ENCODE measurements at places on chromosomes 11 and 22.

DNA sequence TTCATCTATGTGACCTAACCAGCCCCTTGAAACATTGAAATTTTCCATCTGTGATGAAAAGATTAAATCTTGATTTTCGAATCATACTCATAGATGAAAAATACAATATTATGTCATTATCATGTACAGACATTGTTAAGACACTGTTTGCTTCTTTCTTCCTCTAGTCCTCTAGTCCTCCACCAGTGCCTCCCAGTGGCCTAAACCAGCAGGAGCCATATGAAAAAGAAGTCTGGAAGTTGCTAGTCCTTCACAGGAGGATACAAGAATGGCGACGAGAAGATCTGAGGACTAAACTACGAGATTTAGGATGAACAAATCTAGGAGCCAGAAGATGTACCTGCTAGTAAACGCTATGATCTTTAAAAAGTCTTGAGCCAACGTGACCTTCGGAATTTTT lies 134.1 kb downstream of the SLC17A6 start:
- no peak for DNase-seq

GRCh38 chr11:67276781-67277230 lies 10.5 kb downstream of the GRK2 start:
- DNase-seq: no peak

DNA sequence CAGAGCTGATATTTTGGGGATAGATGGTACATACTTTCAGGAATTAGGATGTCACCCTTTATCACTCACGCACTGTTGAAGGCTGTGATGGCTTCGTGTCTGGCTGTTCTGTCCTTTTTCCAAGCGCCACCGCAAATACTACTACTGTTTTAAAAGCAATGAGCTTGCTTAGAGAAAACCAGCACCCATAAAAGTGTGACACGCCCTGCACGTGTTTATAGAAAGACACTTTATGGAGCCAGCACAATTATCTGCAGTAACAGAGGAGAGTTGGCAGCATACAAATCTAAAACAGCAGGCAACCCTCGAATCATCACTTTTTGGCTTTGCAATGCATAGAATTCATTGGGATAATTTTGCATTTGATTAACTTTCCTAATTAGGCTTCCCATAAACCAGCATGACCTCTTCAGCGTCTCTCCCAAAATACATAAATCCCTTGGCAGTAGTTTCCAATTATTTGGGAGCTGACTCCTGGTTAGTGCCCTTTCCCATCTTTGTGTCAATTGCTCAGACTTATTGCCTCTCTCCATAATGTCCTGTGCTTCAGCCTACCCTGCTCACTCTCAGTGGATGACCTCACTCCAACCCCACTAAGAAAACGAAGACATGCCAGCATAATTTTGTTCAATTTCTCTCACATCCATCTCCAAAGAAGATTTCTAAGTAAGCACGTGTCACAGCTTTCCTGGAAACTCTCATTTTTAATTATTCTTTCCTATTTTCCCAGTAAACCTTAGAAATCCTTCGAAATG lies 118.7 kb upstream of the LARGE1 start:
- no peak for DNase-seq

DNA sequence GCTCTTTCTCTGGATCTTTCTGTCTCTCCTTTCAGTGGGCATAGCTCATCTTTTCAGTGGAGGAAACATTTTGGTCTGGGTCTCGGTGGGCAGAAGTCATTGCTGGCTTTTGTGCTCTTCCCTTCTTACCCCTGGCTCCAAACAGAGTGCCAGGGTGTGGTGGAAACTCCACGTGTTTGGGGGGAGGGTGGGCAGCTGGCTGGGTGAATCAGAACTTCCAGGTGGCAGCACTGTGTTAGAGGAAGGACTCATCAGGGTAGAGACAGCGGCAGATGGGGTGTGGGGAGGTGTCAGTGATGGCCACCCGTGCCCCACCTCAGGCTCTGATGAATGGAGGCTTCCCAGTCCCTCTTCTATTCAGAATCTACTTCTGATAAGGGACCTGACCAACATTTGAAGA lies 114.0 kb downstream of the GRIK4 start:
- DNase-seq: no peak

DNA sequence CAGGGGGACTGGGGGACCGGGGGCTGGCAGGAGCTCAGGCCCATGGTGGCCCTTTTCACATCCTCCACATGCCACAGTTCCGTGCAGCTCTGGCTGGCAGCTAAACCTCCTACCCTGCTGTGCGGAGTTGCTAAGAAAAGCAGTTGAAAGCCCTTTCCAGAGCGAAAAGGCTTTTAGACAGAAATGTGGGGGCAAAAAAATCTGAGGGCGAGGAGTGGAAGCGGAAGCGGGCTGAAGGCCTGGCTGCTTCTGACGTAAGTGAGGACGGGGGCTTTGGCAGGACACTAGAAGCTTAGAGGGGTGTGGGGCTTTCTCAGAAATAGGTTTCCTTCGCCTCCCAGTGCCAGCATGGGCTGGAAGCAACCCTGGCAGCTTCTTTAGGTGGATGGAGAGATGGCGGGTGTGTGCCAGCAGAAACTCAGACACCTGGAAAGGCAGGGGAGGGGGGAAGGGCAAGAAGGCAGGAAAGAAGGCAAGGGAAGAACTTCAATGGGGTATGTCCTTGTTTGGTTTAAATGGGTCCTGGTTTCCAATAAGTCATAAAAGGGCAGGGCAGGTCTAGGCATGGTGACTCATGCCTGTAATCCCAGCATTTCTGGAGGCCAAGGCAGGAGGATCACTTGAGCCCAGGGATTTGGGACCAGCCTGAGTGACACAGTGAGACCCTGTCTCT lies 11.2 kb upstream of the DGKZ start:
- no peak for DNase-seq

- DNase-seq: no peak
Observed at GRCh38 chr22:17629173-17629489, 582 bp upstream of the ATP6V1E1 start.

- DNase-seq: no peak
Observed at GRCh38 chr11:44366741-44367140, 56.8 kb upstream of the ALX4 start.

- DNase-seq: no peak
Observed at GRCh38 chr11:118106789-118107335, 20.1 kb upstream of the SMIM35 start.

DNA sequence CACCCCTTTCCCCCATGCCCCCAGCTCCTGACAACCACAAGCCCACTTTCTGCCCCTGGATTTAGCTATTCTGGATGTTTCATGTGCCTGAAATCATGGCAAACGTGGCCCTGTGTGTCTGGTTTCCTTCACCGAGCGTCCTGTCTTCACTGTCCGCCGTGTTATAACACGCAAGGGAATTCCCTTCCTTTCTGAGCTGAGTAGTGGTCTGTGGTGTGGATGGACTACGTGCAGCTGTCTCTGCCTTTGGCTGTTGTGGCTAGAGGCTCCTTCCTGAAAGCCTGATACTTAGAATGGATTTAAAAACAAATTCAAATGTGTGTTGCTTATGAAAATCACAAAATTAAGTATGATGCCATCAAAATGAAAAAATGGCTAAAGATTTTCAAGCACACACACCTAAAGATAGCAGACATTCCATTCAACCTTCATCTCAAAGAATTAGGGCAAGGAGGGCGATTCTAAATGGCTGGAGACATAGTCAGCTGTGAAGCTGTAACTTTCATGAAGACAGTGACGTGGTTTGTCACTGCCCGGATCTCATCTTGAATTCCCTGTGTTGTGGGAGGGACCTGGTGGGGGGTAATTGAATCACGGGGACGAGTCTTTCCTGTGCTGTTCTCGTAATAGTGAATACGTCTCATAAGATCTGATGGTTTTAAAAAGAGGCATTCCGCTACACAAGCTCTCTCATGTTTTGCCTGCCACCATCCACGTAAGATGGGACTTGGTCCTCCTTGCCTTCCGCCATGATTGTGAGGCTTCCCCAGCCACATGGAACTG lies 30.5 kb downstream of the KCNQ1 start:
- no peak for DNase-seq

GRCh38 chr11:59479906-59480305 lies 6.8 kb downstream of the OR4D10 start:
- DNase-seq: no peak

GRCh38 chr22:29152954-29153719 lies 52.6 kb upstream of the EMID1 start:
- DNase-seq: no peak

- DNase-seq: no peak
Observed at GRCh38 chr11:47109051-47109726, 67.5 kb downstream of the ARFGAP2 start.

DNA sequence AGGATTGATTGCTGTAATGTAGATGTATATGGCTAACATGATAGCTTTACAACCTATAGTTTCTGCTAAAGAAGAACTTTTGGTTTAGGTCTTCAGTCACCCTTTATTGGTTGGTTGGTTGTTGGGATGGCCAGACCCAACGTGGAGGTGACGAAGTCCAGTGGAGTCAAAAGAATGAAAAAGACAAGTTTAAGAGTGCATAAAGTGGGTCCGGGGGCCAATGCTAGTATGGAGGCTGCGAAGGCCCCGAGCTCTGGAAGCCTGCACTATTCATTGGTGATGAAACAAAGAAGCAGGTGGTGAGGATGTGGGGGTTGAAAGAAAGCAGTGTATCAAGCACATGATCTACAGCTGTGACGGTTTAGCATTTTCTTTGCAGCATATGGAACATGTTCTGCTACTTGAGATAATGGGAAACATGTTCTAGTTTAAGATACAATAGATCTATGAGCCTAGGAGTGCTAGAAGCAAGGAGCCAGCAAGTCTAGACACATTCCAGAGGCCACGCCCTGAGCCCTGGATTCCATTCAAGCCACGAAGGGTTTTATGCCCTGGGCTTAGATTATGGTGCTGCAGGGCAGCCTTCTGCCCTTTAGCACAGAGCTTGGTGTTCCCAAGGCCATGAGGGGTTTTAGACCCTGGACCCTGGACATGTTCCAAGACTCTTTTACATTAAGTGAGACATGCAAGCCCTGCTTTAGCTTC lies 6.3 kb downstream of the TCP11L1 start:
- DNase-seq: no peak

- DNase-seq: no peak
Observed at GRCh38 chr11:29518389-29519174, 498.2 kb downstream of the KCNA4 start.

DNA sequence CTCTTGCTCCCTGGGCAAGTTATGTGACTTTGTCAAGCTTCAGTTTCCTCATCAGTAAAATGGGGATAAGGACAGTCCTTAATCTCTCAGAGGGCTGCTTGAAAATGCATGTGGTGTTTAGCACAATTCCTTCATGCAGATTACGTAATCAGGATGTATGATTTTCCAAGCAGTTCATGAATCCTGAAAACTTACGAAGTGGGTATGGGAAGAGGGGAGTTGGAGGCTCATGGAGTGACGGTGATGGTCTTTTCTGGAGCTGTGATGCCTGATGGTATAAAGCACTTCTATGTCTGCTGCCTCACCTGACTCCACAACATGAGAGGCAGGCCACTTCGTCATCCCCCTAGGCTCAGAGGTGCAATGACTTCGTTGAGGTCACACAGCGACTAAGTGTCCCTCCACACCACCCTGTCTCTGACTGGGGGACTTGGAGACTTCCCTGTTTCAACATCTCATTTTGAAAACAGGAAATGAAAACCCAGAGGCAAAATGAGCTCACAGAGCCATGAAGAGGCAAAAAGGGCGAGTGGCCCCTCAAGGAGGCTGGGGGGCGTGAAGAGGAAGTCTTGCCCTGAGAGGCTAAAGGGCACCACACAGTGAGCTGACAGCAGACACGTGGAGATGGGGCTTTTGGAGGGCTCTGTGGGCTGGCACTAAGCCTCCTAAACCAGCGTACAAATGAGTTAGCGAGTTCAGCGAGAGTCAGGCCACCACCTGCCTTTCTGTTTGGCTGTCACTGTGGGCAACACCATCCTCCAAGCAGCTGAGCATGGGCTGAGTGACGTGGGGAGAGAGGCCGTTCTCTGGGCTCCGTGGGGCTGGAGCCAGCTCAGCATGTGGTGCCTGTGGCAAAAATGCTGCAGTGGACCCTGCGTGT lies 10.1 kb downstream of the MCM5 start:
- no peak for DNase-seq

GRCh38 chr11:103170865-103171264 lies 61.6 kb downstream of the DYNC2H1 start:
- DNase-seq: peak; percentile 32

- no peak for DNase-seq
Observed at GRCh38 chr11:60859616-60860250, 4.0 kb upstream of the PTGDR2 start.

DNA sequence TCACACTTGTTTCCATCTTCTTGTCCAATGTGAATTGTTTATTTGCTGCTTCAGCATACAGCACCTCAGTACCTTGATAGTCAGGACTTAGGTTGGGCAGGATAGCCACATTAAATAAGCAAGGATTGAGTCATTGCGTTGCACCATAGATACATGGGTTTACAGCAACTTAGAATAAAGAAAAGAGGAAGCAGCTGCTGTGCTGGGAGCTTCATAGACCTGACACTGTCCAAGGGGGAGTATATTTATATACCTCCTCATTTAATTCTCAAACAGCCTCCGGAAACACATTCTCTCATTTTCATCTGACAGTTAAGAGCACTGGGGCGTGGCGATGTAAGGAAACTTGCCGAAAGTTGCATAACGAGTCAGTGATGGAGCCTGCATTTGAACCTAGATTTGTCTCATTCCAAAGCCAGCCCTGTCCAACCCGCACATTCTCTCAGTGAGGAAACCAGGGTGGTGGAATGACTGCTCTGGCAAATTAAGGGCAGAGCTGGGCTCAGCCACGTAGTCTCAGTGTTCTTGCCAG lies 42.2 kb downstream of the UBASH3B start:
- DNase-seq: no peak

- DNase-seq: no peak
Observed at GRCh38 chr22:19995611-19996339, 20.8 kb downstream of the ARVCF start.

- DNase-seq: no peak
Observed at GRCh38 chr11:47185305-47186075, 744 bp downstream of the PACSIN3 start.

DNA sequence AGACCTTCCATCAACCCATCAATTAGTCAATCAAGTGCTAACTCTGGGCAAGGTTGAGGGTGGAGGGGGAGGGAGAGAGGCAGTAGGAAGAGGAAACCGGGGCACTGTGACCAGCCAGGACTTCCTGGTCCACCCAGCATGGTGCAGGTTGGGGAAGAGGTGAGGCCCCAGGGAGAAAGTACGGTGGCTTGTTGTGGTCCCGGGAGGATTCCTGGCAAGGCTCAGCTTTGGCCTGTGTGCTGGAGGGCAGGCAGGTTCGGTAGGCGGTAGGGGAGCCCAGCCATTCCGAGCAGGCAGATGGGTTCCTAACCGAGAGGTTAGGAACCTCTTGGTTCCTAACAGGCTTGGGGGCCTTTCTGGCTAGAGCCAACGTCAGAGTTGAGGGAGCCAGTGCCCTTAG lies 10.8 kb downstream of the ST14 start:
- DNase-seq: no peak

DNA sequence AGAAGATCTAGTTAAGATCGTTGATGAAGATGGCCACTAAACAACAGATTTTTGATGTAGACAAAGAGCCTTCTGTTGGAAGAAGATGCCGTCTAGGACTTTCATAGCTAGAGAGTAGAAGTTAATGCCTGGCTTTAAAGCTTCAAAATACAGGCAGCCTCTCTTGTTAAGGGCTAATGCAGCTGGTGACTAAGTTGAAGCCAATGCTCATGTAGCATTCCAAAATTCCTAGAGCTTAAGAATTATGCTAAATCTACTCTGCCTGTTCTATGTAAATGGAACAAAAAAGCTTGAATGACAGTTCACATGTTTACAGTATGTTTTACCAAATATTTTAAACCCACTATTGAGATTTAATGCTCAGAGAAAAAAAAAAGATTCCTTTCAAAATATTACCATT lies 492.6 kb downstream of the CNTN5 start:
- no peak for DNase-seq

Measured in fibroblast of the conjunctiva (primary cell).